ENCODE measurements at places on chromosomes 3 and 15. TPM values are rescaled to one million over a fixed set of nuclear protein-coding genes. Genes with fewer than 3 reads are reported as not detected.

Gene SCN5A
- 10.1 TPM for total RNA-seq

Gene AMT
- total RNA-seq, result 0.51 TPM

Gene DUOXA2
- not detected for total RNA-seq

Gene TMC3
- total RNA-seq, result not detected

Gene GRK7
- not detected for total RNA-seq
